Stimulated activated CD4-positive, alpha-beta T cell treated with anti-CD3 and anti-CD28 coated beads, Interleukin-15, amount 100 ng/mL, for 24 hours (primary cell): ENCODE measurements at places on chromosomes 5 and 9.

- no peak for DNase-seq
These were observed 37.7 kb downstream of the NSG2 start for GRCh38 chr5:174083056-174083827.

- DNase-seq: no peak
These were observed 91.9 kb upstream of the PAPPA start for GRCh38 chr9:116061546-116062205.

GRCh38 chr5:175617447-175617846, 40.4 kb upstream of the HRH2 start:
- peak; percentile 21 for DNase-seq

DNA sequence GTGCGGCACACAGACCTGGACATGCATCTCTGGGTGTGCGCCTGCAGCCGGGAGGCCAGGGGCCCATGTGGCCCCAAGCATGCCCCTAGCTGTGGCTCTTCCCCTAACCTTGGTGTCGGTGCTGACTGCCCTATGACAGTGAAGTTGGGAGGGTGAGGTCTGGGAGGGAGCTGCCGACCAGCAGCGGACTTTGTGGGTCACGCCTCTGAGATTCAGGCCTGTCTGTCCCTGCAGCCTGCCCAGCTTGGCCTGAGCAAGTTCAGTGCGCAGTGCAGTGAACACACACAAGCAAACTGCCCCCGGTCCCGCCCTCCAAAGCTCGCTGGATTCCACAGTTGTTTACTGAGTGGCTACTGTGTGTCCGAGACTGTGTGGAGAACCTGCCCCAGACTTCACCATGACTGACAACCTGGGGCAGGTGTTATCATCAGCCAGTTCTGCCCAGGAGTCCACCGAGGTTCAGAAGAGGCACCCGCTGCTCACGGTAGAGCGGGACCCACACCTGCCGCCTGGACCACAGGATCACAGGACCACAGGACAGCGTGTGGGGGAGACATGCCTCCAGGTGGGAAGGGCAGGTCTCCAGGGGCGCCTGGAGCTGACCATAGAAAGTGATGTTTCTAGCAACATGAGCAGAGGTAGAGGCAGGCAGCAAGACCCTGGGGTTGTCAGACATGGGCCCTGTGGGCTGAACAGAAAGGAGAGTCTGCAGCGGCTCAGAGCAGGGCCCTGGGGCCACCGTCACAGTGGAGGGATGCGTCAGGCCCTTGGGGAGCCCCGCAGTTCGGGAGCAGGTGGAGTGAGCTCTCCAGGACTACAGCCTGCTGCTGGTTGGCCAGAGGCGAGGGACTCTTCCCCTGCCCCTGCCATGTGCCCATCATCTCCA, 105.1 kb downstream of the PHF2 start:
- peak; percentile 1 for DNase-seq

DNA sequence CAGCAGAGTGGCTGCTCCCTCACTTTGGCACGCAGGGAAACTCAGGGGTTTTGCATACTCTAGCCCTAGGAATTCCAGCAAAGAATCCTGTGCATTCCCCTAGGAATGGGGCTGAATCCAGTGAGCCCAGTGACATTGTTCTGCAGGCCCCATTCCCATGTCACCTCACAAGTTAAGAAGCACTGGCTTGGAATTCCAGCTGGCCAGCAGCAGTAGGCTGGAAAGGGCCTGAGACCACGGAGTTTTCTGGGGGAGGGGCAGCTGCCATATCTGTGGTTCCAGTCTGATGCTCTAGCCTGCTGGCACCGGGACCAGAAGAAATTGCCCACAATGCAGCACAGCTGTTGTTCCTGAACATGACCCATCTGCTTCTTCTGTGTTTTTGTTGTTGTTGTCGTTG, 217.6 kb upstream of the DMRTA1 start:
- no peak for DNase-seq

- DNase-seq: no peak
These were observed 28.1 kb upstream of the LRRTM2 start for GRCh38 chr5:138903130-138903775.

- no peak for DNase-seq
These were observed 2.7 kb downstream of the BTNL9 start for GRCh38 chr5:181042722-181043121.

GRCh38 chr9:125074976-125075375, 68.4 kb downstream of the SCAI start:
- DNase-seq: no peak

GRCh38 chr5:6827526-6828219, 114.4 kb downstream of the TENT4A start:
- DNase-seq: peak; percentile 57

DNA sequence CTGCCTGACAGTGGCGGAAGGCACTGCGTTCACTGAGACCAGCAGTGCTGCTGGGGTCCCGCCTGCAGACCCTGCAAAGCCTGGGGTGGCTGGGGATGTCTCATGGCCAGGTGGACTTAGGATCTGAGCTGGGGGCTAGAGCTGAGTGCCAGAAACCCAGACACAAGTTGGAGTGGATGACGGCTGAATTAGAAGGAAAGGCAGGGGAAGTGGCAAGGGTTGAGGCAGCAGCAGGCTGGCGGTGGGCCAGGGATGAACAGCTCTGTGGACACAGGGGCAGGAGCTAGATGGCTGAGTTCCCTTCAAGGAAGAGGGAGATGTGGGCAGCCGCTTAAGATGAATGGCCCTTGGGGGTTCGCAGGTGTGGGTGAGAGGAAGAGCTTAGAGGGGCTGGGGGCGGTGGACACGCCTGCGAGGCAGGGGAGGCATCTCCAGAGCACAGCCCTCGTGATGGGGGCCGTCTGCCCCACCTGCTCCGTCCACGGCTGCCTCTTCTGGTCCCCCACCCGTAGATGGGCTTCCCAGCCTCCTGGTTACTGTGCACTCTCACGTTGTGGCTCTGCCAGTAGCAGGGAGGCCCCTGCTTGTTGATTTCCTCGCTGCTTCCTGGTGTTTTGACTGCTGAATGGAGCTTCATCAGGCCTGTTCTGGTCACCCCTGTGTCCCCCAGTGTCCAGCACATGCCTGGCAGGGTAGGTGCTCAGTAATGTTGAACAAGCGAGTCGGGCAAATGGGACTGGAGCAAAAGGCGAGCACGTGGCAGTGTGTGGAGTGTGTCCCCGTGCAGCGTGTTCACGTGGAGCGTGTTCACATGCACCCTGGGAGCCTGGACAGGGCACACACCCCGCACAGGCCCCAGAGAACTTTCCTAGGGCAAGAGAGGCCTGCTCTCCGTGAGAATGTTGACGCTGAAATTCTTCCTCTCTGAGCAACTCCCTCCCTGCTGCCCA, 168.2 kb downstream of the CACNA1B start:
- DNase-seq: no peak

DNA sequence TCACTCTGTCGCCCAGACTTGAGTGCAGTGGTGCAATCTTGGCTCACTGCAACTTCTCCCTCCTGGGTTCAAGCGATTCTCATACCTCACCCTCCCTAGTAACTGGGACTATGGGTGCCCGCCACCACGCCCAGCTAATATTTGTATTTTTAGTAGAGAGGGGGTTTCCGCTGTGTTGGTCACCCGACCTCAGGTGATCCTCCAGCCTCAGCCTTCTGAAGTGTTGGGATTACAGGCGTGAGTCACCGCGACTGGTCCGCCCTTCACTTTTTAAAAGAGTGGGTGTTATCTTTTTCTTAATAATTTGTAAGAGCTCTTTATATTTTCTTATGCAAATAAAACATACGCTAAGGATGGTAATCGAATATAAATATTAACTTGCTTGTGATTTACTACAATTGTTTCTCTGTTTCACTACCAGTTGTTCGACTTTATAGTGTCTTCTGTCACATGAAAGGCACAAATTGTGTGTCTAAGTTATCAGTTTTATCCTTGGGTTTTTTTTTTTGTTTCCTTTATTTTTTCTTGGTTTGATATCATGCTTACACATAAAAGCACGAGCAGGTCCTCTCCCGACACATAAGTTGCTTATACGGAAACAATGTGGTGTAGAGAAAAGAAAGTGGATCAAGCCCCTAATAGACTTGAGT, 1.9 kb upstream of the GPBP1 start:
- peak; percentile 59 for DNase-seq

DNA sequence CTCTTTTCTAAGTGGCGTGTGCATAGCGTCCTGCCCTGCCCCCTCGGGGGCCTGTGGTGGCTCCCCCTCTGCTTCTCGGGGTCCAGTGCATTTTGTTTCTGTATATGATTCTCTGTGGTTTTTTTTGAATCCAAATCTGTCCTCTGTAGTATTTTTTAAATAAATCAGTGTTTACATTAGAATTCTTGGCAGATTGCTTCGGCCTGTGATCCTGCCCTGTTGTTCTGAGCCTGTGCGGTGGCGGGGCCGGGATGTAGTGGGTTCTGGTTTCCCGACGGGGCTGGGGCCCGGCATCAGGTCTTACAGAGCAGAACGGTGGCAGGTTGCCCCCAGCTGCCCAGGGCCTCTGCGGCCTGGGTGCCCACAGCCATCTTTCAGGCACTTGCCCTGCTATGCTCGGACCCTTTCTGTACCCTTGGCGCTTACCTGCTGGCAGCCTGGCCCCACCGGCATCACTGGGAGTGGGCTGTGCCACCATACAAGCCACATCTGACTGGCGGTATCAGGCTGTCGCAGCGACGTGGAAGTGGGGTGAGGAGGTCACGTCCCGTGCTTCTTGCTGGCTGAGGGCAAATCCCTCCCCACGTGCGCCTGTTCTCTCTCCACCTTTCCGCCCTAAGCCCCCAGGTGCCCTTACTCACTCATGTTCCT, 9.0 kb downstream of the QRFP start:
- no peak for DNase-seq

DNA sequence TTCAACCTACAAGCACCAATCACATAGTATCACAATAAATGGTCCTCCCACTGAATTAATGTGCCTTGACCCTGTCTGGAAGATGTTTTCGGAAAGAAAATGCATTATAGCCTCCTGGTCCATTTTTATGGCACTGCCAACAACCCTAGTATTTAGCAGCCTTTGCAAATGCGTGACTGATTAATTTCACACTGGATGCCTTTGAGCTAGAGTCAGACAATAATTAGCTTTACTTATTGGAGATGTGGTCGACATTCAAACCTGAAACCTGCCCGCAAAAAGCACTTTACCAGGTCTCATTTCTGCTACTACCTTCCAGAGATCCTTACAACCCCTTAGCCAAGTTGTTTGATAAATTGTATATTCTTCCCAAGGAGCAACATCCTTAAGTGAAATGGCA, 119.3 kb upstream of the DPYSL3 start:
- no peak for DNase-seq

GRCh38 chr9:129649726-129650679, 8.1 kb upstream of the ASB6 start:
- no peak for DNase-seq

DNA sequence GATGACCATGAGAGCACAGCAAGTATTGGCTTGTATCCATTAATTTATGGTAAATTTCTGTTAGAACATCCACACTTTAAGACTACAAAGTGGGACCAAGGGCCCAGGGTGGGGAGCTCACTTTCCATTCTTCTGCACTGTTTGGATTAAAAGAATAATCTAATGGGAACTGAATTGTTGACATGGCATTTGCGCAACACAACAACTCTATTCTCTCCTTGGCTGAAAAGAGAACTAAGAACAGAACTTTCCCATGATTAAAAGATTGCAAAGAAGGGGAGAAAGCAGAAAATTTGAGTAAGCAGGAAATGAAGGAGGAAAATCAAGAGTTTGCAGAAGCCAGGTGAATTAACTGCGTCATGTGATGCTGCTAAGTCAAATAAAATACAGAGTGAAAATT, 143.4 kb downstream of the HINT1 start:
- no peak for DNase-seq

DNA sequence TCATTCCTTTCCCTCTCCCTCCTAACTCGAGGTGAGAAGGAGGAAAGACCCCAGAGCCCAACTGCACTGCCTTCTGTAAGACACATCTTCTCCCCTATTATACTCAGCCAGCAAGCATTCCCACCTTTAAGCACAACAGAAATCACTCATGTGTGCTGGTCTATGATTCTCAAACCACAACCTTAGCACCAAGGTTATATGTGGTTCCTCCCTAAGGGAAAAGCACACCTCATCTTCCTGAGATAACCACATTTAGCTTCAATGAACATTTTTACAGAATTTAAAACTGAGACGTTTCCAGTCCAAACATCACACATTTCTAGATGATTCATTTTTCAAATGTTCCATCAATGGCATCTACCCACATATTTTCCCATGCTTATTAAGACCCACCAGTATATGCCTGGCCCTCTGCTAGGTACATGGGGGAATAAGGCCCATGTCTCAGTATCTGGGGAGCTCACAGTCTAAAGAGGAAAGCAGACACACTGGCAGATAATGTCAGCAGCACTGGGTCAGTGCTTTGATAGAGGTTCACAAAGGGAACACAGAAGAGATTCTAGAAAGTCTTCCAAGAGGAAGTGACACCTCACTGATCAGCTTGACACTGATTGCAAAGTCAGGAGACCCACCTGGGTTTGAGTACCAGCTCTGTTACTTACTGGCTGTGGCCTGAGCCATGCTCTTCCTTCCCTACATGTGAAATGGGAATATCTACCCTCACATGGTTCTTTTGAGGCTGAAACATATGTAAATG, 245.4 kb downstream of the DENND1A start:
- peak; percentile 15 for DNase-seq

DNA sequence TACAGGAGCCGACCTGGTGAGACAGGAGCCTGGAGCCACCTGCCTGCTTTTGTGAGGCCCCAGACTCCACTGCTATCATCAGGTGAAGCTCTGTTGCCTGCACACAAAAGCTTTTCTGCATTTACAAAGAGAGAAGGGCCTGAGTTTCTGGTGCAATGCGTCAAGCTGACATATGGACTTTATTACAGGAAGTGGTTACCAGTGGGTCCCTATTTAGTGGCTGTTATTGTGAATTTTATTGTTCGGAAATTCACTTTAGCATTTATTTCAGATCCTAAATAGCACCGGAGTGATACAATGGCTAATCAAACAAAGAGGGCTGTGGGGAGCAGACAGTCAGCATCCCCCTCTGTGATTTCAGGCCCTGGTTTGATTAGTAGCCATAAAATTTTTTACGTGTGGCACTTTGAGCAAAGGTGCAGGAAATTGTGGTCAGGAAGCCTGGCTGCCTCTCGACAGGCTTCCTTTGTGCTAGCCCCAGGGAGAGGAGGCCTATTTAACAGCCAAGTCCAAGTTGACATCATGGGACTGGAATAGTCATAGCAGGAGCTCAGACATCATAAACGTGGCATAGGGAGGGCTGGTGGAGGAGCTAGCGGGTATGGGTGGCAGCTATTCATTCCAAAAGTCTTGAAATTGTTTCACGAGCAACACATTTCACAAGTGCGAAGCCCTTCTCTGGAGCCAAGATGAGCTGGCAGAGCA, 8.4 kb downstream of the TGFBI start:
- DNase-seq: peak; percentile 62

DNA sequence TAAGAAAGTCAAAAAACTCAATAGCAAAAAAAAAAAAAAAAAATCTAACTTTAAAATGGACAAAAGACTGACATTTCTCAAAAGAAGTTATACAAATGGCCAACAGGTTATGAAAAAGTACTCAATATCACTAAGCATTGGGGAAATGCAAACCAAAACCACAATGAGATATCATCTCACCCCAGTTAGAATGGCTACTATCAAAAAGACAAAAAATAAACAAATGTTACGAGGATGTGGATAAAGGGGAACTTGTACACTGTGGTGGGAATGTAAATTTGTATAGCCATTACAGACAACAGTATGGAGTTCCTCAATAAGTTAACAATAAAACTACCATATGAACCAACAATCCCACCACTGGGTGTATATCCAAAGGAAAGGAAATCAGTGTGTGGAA, 37.2 kb downstream of the ENC1 start:
- DNase-seq: no peak
